NCI-H2171 (cell line): ENCODE measurements at places on chromosomes 6 and 20.
A peak's percentile ranks its signal among the peaks of the same experiment; 100 is the strongest.

GRCh38 chr6:169172946-169173345 is 80.7 kb downstream of the THBS2 start:
- DNase-seq: no peak

- DNase-seq: no peak
Measured at GRCh38 chr6:144415014-144415413, 129.9 kb downstream of the UTRN start.

- peak; percentile 15 for DNase-seq
Measured at GRCh38 chr6:148768646-148769270, 21.9 kb downstream of the UST start.

DNA sequence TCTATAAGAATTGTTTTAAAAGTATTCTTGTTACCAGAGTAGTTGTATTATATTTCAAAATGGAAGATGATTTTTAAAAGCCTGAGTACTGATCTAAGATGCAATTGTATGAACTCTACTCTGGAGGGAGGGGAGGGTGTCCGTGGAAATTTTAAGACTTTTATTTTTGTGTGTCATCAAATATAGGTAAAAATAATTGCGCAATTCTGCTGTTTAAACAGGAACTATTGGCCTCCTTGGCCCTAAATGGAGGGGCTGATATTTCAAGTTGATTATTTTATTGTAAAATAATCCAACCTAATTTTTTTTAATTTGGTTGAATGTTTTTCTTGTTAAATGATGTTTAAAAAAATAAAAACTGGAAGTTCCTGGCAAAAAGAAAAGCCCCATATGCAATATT is 38.1 kb upstream of the RPP40 start:
- DNase-seq: no peak

DNA sequence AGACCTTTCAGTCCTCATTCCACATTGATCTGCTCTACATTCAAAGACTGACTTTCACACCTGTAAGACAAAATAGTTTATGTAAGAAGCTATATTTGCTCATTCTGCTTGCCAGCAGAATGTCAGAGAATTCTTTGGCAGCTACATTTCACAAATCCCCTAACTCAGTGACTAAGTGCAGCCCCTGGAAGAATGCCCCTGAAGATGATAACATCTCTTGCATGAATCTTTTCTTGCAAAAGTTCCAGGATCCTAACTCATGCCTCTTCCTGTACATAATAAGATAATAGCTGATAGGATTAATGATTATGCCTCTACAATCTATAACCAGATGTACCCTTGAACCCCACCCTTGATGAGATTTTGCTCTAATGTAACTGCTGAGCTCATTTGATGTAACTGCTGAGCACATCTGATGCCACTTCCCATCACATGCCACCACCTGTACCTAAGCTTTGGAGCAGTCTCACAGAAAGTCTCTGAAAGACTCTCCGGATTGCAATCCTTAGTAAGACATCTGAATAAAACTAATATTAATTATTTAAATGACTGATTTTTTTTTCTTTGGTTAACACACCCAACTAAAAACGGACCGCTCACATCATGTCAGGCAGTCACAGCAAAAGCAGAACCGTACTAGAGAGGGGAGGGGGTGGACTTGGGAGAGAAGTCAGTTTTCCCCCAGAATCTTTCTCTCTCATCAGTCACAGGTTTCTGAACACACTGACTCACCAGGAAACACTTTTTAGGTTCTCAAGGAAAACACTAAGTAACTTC is 684 bp upstream of the DNAH8 start:
- no peak for DNase-seq
